Activated naive CD8-positive, alpha-beta T cell treated with anti-CD3 and anti-CD28 coated beads, Interleukin-2, amount 10 ng/mL, durations not matched to agents 7 days and 5 days (primary cell): ENCODE measurements at places on chromosomes 7 and 10. TPM values are rescaled to one million over a fixed set of nuclear protein-coding genes. Genes with fewer than 3 reads are reported as not detected.

Gene ADAMTS14
- total RNA-seq, result not detected

DNA sequence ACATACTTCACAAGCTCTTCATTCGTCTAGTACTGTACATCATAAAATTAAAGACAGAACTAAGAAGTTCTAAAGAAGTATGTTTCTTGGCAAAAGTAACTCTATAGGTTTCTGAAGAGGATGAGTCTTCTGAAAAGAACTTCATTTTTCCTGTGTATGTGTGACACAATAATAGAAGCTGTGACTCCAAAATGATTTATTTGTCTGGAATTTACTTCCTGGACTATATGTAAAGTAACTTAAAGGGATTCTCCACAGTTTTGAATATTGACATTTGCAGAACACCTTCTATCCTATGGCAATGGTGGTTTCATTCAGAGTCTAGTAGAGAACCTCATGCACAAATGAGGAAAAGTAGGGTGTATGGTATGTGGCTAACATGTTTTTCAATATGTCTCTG lies 19.8 kb upstream of the CLDN12 start:
- H3K27me3 ChIP-seq, result no peaks in the 10 kb centered on the region
- H3K4me1 ChIP-seq, result no peaks in the 10 kb centered on the region
- H3K27ac ChIP-seq, result no peak overlapping the region
- no peak for DNase-seq

Gene MBL2
- total RNA-seq, result not detected

DNA sequence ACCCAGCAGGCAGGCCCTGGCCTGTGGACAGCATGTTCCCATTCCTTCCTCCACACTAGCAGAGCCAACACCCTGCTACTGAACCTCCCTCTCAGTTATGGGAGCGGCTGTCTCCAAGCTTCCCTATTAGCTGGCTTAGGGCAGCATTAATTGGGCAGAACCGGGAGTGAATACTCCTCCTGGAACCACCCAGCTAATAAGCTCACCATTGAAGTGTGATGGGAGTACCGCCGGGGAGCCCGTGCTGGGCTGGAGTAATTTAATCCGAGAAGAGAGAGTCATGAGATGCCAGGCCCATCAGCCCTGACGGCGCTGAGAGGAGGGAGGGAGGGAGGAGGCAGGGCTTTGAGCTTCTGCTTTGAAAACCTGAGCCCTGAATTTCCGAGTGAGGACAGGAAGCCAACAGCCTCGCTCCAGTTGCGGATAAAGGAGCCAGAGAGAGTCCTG lies 31.8 kb upstream of the ELFN1 start:
- peaks cover 3% of the 10 kb centered on the region for H3K36me3 ChIP-seq
- H3K4me3 ChIP-seq, result no peak overlapping the region
- H3K27me3 ChIP-seq, result peaks cover 3% of the 10 kb centered on the region
- DNase-seq, result no peak
- no peaks in the 10 kb centered on the region for H3K4me1 ChIP-seq
- H3K27ac ChIP-seq, result no peak overlapping the region

DNA sequence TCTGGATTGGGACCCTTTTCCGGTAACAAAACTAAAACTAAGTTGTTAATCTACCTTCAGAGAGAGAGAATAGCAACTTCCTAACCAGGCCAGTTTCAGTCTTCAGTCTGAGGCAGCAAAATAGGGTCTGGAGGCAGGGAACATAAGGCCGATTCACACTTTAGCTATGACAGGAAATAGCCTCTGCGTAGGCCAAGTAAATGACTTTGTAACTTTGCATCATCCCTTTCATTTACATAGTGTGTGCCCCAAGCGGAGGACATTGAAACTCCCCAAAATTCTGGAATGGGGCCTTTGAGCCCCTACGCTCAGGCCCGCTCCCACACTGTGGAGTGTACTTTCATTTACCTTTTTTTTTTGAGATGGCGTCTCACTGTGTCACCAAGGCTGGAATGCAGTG lies 1.7 kb upstream of the UPP1 start:
- H3K36me3 ChIP-seq, result peaks cover 17% of the 10 kb centered on the region
- H3K27ac ChIP-seq, result peak overlapping the region; percentile 94
- peaks cover 59% of the 10 kb centered on the region for H3K4me1 ChIP-seq
- DNase-seq, result no peak
